ENCODE measurements at places on chromosomes 6 and 20.

DNA sequence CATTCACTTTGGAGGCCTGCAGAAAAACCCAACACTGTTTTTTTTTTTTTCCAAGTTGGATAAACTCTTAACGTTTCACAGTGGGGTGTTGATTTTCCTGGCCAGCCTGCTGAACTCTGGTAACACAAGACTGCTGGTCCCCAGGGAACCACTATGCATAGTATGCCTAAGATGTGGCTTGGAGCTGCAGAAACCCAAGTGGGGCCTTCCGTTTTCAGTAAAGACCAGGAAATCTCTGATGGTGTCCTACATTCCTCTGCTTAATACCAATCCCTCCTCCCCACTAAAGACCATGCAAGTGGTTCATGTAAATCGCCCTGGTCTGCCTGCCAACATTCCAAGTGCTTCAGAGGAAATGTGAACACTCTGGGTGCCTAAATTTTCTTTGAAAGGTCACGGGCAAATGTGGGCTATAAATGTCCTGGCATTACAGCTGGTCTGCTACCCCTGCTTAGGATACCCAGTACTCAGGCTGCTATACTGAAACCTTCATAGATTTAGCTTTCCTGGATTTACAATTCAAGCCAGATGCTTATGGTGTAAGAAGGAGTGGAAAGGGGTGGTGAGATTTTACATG is 615.4 kb downstream of the MAFB start:
- no peak for DNase-seq

- no peak for DNase-seq
These were observed 50.5 kb downstream of the SAMD5 start for GRCh38 chr6:147559006-147559405.

GRCh38 chr6:29813809-29814208 is 13.8 kb upstream of the HLA-G start:
- no peak for DNase-seq

- no peak for DNase-seq
These were observed 8.0 kb upstream of the KIF13A start for GRCh38 chr6:17995414-17995813.

DNA sequence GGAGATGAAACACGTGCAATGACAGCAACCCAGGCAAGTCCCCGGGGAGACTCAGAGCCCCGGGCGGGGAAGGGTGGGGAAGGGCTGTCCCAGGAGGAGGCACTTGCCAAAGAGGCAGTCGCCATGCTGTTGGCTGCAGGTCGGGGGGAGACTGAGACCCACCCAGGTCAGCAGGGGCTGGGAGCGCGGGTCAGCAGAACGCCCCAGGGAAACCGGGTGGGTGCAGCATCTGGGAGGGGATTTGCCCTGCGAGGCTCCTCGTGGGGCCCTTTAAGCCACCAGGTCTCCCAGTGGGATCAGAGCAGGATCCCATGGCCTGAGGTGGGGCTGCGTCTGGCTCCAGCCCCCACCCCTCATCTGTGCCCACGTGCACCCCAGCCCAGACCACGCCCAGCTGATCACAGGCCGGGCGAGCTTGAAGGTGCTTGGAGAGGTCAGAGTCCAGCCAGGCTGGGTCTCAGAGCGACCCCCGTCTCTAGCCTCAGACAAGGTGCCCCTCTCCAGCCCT is 65.5 kb downstream of the YTHDF1 start:
- DNase-seq: peak; percentile 3

- no peak for DNase-seq
These were observed 1950.9 kb upstream of the DEFB115 start for GRCh38 chr20:29306390-29307072.

GRCh38 chr6:140062043-140063020 is 687.9 kb upstream of the CITED2 start:
- peak; percentile 51 for DNase-seq

- peak; percentile 17 for DNase-seq
These were observed 940.5 kb upstream of the MANEA start for GRCh38 chr6:94636780-94637385.

DNA sequence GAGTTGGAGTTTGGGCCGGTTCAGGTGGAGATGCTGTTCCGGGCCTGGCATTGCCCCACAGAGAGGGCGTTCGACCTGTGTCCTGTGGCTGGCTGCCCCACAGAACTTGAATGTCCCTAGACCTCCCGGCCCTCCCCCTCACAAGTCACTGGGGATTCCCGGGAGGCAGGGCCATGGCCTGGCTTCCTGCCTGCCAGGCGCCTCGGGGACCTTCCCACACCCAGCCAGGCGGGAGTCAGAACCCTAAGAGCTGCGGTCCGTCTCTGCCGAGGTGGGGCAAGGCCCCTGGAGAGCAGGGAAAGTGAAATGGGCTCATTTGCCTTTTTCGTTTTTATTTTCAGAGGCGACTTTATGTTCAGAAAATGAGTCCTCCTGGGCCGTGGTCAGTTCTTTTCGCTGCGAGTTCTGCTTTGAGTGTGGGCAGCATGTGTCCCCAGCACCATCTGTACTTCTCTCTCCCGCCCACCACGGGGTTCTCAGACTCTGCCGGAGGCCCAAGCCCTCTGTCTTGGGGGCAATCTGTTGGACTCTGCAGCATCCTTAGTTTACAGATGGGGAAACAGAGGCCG is 8.5 kb downstream of the RBM38 start:
- DNase-seq: no peak

DNA sequence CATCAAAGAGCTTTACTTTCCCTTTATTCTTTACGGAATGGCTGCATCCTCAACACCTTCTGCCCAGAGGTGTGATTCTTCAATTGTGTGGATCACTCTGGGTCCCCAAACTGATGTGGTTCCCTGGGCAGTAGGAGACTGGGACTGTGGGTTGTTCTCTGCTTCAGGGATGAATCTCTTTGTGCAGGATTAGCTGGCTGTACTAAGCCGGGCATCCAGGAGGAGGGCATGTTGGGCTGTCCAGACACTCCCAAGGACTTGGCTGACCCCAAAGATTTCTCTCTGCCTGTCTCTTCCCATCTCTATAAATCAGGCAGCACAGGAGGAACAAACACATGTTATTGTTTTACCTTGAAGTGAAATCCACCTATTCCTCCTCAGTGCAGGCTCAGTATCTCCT is 15.3 kb downstream of the FARS2 start:
- no peak for DNase-seq

DNA sequence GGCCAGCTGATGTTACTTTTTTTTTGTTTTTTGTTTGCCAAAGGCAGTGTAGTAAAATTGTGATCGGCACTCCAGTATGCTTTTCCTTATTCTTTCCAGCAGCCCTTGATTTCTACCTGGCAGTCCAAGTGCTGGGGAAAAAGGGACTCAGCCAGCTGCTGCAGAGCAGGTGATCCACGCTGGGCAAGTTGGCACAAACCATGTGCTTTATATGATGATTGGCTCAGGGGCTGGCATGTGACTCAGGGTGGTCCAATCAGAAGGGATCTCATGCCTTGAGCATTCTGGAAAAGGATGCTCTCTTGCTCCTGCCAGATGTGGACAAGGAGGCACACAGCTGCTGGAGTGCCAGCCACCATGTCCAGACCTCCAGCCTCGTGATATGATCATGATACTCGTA is 54.5 kb downstream of the SULF2 start:
- DNase-seq: no peak

- DNase-seq: no peak
These were observed 28.1 kb downstream of the PKIG start for GRCh38 chr20:44610313-44610962.

- no peak for DNase-seq
These were observed 222.1 kb upstream of the SULF2 start for GRCh38 chr20:48007351-48007750.

DNA sequence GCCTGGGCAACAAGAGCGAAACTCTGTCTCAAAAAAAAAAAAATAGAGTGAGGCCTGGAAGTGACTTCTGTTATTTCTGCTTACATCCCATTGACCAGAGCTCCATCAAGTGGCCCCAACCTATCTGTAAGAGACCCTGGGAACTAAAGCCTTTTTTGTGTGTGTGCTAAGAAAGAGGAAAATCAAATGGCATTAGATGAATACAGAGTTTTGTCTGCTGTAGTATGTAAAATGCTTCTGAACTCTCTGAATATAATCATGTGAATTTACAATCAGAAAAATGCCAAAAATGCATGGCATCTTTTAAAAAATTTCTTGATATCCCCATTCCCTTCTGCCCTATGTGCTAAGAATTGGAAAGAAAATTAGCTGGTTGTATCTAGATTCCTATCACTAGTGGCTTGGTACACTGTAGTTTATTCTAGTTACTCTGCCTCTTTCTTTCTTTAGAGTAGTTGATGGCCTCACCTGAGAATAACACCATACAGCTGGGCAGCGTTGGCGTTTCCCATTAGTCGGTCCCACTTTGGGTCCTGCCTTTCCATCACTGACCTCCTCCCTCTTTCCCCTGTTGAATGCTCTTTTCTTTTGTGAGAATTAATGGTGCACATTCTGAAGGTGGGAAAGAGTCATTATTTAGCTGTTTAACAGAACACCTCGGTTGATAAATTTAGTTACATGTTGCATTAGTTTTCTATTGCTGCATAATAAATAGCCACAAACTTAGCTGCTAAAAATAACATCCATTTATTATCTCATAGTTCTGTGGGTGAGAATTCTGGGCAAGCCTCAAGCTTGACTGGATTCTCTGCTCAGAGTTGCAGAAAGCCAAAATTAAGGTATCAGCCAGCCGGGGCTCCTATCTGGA is 38.2 kb downstream of the SAMD5 start:
- no peak for DNase-seq

DNA sequence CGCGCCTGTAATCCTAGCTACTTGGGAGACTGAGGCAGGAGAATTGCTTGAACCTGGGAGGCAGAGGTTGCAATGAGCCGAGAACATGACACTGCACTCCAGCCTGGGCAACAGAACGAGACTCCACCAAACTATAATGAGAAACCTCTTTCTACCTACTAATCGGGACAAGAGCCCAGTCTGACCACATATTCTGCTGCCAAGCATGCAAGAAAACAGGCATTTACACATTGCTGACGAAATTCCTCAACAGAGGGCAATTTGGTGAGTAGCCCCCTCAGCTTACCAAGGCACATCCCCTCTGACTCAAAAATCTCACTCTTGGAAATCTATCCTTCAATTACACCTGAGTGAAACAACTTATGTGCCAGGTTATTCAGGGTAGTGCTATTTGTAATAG is 81.2 kb downstream of the SLC23A2 start:
- DNase-seq: no peak

DNA sequence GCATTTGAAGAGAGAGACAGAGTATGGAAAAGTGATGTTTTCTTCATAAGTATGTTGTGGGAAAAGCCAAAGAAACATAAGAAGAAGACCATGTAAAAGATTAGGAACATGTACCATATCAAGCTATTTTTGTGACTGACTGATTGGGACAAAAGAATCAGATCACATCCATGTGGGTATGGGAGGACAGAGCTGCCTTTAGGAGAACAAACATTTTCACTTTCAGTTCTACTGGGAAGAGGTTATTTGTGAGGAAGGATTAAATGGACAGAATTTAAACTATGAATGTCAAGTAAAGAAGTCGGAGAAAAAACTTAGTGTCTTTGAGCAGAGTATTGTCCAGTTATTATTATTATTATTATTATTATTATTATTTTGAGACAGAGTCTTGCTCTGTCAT is 124.4 kb upstream of the HCRTR2 start:
- no peak for DNase-seq

DNA sequence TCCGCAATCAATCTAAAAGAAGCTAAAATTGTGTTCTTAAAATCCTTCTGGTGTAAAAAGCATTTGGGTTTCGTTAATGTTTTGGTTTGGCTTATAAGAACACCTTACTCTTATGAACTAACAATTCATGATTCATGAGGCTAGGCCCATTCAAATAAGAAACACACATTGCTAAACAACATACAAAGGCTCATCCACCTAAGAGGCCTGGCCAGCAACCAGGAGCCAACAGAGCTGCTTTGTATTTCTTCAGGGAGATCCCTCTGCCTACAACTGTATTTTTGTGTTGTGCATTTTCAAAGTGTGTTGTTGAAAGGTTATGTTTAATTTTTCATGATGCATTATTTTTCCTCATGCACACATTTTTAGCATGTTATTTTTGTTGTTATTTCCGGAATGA is 98.6 kb downstream of the PTPRK start:
- no peak for DNase-seq

DNA sequence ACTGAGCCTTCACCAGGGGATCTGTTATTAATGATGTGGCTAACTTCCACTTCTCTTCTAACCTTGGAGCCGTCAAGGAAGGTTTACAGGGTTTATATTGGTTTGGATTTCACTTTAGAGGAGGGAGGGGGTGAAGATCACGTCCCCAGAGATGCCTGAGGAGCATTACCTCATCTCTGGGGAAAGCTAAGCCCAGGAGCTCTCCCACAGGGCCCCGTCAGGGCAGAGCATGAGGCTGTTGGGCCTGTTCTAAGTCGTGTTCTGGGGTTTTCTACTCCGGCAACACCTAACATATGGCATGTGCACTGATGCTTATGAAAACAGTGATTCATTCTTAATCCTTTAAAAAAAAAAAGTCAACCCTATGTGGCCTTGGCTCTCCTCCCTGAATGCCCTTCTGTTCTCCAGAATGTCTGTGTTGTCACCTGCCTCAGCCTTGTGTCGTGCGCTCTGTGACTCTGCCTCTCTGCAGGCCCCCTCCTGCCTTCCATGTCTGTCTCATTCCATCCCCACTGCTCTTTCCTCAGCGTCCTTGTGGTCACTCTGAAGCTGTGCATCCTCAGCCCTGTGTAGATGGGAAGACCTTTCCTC is 97.4 kb upstream of the JARID2 start:
- DNase-seq: no peak

GRCh38 chr6:148296771-148297170 is 45.9 kb upstream of the SASH1 start:
- no peak for DNase-seq

GRCh38 chr6:140264431-140264830 is 890.0 kb upstream of the CITED2 start:
- DNase-seq: no peak

DNA sequence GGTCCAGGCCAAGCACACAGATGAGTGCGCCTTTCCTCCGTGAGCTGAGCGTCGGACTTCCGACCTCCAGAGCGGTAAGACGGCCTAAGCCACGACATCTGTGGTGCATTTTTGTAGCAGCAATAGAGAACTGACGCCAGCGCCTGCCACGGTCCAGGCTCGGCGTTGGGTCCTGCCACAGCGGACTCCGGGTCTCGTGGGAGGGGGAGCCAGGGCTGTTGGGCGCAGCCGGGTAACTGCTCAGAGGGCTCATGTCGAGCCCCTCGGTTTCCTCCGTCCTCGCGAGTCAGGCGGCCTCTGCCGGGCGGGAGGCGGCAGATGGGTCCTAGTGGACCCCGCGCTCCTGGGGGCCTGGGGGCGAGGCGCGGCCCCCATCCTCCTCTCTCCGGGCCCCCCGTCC is 216.1 kb downstream of the QKI start:
- DNase-seq: no peak

- no peak for DNase-seq
These were observed 9.8 kb downstream of the KIF3B start for GRCh38 chr20:32287231-32287638.

Data from BE2C (cell line).